ENCODE measurements at places on chromosomes 5 and 9.

- DNase-seq, result no peak
Observed at GRCh38 chr5:56161439-56161823, 71.7 kb downstream of the ANKRD55 start.

- no peak for DNase-seq
Observed at GRCh38 chr5:133227082-133227481, 175.3 kb downstream of the HSPA4 start.

GRCh38 chr5:61525512-61526206 is 193.6 kb downstream of the ZSWIM6 start:
- peak; percentile 82 for DNase-seq

DNA sequence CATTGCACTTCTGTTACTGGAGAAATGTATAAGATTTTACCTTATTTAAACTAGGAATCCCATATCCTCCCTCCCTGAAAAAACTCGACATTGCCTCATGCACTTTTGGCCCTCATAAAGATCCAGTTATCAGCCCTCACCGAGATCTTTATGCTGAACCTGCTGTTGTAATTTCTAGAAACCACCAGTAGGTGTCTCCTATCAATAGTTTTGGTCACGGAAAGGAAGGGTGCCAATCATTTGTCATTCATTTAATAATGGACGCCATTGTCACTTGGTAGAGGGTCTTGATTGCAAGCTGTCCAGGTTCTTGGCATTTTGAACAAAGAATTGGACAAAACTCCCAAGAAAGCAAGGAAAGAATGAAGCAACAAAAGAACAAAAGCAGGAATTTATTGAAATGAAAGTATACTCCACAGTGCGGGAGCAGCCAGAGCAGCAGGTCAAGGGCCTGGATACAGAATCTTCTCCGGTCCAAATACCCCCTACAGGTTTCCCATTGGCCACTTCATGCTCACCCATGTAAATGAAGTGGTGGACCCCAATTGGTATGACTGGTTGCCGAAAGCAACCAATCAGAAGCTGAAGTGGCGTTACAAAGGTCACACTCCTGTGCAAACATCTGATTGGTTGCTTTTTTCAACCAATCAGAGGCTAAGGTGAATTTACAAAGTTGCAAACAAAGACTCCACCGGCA is 524.3 kb downstream of the PSAT1 start:
- DNase-seq, result peak; percentile 25

GRCh38 chr9:30722065-30722464 is 1662.4 kb upstream of the ACO1 start:
- DNase-seq, result no peak

GRCh38 chr9:113598883-113599282 is 135.4 kb downstream of the RGS3 start:
- DNase-seq, result no peak

DNA sequence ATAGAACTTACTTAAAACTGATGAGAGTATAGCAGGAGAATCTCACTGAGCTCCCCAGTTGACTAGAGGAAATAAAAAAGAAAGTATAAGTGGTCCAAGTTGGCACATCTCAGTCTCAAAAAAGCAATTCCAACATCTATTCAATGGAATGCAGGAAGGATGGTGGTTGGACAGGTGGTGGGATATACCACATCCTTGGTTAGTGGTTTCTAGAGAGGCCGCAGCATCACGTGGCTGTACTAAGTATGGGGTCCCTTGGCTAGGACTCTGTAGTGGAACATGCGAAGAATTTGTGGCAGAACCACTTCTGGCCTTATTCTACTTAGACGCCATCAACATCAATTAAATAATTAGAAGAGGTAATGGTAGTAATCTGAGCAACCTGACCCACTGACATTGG is 232.4 kb downstream of the SAXO1 start:
- no peak for DNase-seq

DNA sequence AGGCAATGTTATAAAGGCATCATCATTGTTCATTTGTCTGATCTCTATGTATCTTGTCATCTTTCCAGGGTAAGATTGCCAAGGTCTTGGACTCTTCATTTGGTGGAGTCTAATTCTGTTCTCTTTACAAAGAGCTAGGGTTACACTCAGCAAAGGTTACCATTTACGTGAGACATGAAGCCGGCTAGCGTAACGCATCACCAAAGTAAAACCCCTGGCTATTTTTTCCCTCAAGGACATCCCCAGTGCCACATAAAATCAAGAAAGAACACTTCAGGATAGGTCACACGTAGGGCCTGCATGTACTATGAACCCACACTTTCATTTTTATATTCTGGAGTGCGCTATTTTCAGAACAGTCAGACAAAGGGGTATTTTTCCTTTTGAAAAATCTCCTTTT is 20.0 kb upstream of the MYOT start:
- DNase-seq, result no peak

DNA sequence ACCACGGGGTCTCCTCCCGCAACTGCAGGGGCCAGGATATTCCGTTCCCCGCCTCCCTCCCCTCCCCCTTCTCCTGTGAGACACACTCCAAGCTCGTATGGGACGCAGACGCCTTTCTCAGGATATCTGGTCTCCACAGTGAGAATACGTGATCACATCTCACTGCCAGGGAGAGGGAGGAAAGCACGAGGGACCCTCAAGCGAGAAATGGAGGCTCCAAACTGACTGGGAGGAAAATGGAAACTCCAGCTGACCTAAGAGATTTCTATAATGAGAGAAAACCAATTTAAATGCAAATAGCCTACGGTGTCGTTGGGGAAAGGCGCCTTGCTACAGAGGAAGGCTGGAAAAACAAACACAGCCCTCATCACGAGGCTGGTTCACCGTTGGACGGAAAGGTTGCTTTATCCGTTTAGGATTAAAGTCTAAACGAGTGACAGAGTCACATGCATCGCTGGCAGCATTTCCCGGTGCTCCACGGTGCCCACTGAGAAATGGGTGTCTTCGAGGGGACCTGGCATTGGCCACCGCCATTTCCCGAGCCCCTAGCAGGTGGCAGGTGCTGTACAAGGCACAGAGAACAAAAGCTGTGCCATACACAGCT is 116.9 kb upstream of the CPEB4 start:
- no peak for DNase-seq

- DNase-seq, result no peak
Observed at GRCh38 chr5:9559965-9560364, 14.1 kb upstream of the SEMA5A start.

DNA sequence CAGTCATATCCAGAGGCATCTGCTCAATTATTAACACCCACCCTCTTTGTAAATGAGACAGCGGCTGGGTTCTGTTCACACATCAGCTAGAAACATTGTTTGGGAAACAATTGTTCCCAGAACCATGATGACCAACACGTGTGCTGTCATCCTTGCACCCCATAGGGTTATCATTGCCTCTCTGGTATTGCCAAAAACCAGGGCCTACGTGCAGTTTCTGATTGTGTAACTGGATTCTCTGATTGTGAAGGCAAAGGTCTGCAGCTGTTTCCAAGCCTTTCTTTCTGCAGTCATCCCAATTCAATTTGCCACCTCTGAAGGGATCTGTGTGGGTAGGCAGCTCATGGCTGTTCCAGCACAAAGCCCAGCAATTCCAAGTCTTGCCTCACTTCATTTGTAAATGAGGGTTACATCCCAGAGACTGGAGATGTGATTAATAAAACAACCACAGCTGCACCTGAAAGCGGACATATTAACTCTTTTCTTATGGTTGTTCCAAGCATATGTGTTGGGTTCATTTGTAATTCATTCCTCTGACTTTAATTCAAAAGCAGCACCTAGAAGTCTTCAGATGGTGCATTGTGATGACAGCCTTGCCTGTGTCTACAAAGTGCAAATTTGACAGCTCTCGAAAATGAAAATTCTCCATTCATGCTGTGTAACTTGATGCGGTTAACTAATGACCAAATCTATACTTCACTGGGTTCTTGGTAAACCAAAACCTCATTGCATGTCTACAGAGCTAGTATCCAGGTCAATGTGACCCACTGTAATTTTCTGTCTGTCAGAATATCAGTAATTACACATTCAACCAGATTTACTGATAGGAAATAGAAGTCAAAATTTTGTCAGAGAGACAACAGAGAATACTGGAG is 66.6 kb downstream of the YIPF5 start:
- no peak for DNase-seq

DNA sequence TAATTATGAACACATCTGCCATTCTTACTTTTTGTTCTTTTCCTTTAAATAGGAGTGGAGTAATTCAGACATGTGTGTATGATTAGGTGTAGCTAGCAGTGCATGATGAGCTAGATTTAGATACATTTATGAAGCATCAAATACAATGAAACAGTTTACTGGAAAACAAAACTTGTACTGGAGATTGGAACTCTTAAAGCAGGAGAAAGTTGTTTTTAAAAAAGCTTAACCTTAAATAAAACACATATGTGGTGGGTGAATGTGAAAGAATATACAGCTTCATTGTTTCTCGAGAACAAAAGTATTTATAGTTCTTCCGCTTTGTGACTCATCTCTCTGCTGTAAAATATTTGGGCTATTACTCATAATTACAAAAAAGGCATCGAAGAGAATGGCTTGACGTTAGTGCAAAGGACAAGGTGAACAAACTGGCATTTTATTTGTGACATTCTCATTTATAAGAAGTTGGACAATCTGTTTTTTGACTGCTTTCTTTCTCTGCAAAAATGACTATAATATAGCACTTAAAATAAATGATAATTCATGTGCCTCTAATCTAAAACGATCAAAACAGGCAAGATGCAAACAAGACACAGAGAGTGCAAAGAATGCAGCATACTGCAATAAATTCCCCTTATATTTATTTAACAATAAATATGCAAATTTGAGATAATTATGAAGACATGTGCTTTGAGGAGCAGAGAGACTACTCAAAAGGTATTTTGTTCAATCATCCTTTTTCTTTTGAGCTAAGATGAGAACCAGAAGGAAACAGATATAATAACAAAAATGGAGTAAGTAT is 478.8 kb downstream of the CETN3 start:
- DNase-seq, result no peak

GRCh38 chr5:90096415-90097081 is 313.0 kb downstream of the CETN3 start:
- no peak for DNase-seq

GRCh38 chr9:94287877-94288513 is 28.9 kb downstream of the ZNF169 start:
- no peak for DNase-seq

DNA sequence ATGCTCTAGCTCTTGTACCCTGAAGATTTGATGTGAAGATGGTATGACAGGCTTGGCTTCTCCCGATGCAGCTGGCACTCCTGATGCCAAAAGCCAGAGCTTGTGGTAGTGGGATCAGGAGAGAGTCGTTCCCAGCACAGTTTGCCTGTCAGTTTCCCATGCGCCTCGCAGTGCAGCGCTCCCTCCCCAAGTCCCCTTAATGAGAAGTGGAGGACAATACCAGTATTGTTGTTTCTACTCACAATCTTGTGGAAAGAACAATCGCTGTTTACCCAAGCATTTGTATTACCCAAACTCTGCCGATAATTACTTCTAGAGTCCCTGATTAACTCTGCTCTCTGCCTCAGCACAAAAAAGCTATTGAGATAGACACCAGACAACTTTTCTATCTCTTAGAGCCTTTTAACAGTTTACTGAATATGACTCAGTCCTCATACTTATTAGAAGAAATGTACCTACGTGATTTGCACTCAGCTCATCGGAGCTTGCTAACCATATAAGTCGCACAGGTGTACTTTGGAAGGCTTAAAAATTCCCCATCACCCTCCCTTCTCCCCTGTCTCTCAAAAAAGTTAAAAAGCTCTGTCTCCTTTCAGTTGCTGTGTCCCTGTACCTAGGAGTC is 283.2 kb upstream of the TMEM161B start:
- no peak for DNase-seq

- DNase-seq, result no peak
Observed at GRCh38 chr9:97943308-97943855, 5.4 kb upstream of the HEMGN start.

DNA sequence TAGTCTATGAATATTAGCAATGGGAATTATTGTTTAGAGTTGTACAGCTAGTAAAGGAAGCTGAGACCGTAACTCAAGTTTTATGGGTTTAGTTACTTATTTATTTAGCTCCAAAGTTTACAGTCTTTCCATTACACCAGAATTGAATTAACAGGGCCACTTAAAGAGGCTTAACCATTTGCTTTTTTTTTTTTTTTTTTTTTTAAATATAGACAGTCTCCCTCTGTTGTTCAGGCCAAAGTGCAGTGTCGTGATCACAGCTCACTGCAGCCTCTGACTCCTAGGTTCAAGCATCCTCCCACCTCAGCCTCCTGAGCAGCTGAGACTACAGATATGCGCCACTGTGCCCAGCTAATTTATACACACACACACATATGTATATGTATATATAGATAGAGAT is 1.4 kb upstream of the TTC1 start:
- no peak for DNase-seq

- no peak for DNase-seq
Observed at GRCh38 chr9:136759001-136759400, 958 bp upstream of the LCN8 start.

- no peak for DNase-seq
Observed at GRCh38 chr5:94782383-94782782, 163.9 kb downstream of the SLF1 start.

DNA sequence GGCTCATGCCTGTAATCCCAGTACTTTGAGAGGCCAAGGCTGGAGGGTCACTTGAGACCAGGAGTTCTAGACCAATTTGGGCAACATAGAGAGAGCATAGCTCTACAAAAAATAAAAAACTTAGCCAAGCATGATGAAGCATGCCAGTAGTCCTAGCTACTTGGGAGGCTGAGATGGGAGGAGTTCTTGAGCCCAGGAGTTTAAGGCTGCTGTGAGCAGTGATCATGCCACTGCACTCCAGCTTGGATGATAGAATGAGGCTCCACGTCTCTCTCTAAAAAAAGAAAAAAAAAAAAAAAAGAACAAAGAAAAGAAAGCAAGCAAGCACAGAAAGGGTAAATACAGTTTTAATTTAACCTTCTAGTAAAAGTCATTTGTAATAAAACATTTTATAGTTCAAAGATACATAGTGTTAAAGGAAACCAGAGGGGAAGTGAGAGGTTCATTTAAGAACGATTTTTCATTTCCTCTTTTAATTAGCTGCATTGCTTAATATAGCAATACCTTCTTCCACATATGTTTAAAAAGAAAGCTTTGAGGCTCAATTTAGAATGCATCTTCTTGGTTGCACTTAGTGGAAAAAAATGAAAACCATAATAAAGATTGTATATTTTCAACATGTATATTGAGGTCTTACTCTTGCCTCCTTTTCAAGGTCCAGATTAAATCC is 14.9 kb downstream of the GAPT start:
- no peak for DNase-seq
